ENCODE measurements at places on chromosomes 7 and 10.

GRCh38 chr10:33524966-33525365, 190.5 kb upstream of the NRP1 start:
- no peak for DNase-seq
- H3K4me1 ChIP-seq = no peaks in the 10 kb centered on the region
- no peak overlapping the region for H3K27ac ChIP-seq
- H3K36me3 ChIP-seq = no peaks in the 10 kb centered on the region
- no peaks in the 10 kb centered on the region for H3K27me3 ChIP-seq
- no peak overlapping the region for H3K4me3 ChIP-seq

- no peaks in the 10 kb centered on the region for H3K27me3 ChIP-seq
- peak overlapping the region; percentile 61 for H3K27ac ChIP-seq
- peak; percentile 55 for DNase-seq
- no peaks in the 10 kb centered on the region for H3K36me3 ChIP-seq
- H3K4me3 ChIP-seq = peak overlapping the region; percentile 36
Measured at GRCh38 chr7:30738026-30738915, 13.7 kb upstream of the INMT start.

DNA sequence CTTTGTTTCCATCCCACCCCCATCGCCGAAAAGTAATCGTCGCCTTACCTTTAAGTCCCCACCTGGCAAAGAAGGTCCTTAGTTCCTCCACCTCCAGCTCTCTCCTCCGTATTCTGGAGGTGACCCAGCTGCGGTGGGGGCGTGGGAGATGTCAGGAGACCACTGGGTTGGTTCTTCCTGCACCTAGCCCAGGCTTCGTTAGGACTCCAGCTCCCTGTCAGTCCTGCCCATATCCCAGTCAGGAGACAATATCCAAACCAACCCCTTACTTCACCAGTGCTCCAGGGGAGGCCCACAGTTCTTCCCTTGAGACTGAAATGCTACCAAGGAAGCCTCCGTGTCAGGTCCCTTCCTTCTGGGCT, 693 bp downstream of the ADIRF start:
- no peak overlapping the region for H3K27ac ChIP-seq
- no peaks in the 10 kb centered on the region for H3K27me3 ChIP-seq
- no peak overlapping the region for H3K4me3 ChIP-seq
- DNase-seq = no peak

- no peaks in the 10 kb centered on the region for H3K27me3 ChIP-seq
- H3K27ac ChIP-seq = no peak overlapping the region
- H3K4me1 ChIP-seq = peaks cover 12% of the 10 kb centered on the region
- no peak for DNase-seq
Measured at GRCh38 chr10:31599626-31600504, 280.8 kb downstream of the ZEB1 start.

- no peaks in the 10 kb centered on the region for H3K27me3 ChIP-seq
- no peak overlapping the region for H3K4me3 ChIP-seq
- H3K36me3 ChIP-seq = no peaks in the 10 kb centered on the region
- no peaks in the 10 kb centered on the region for H3K4me1 ChIP-seq
Measured at GRCh38 chr7:107432261-107432660, 37.6 kb upstream of the GPR22 start.

DNA sequence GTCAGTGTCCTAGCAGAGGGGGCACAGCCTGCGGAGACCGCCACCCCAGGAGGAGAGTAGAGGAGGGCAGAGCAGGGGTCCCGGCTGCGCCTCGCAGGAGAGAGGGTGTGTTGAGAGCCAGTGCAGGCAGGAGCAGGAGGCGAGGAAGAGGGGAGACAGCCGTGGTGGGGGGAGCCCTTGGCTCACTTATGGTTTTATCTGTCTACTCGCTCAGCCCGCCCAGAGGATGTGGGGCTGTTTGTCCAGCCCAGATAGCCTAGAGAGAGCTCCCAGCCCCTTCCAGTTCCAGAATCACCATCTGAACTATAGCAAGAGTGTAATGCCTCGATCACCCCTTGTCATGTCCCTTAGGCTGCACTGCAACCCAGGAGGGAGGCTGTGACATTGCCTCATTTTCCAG, 26.6 kb downstream of the SLC29A3 start:
- H3K36me3 ChIP-seq = no peaks in the 10 kb centered on the region
- H3K4me1 ChIP-seq = no peaks in the 10 kb centered on the region
- no peak overlapping the region for H3K27ac ChIP-seq

- H3K36me3 ChIP-seq = no peaks in the 10 kb centered on the region
- H3K4me3 ChIP-seq = no peak overlapping the region
- H3K27me3 ChIP-seq = no peaks in the 10 kb centered on the region
- no peaks in the 10 kb centered on the region for H3K4me1 ChIP-seq
Measured at GRCh38 chr7:23076772-23077171, 28.8 kb upstream of the KLHL7 start.

GRCh38 chr10:73916761-73917470, 6.0 kb downstream of the PLAU start:
- no peaks in the 10 kb centered on the region for H3K36me3 ChIP-seq
- DNase-seq = no peak
- H3K4me3 ChIP-seq = no peak overlapping the region
- peaks cover 4% of the 10 kb centered on the region for H3K4me1 ChIP-seq
- no peaks in the 10 kb centered on the region for H3K27me3 ChIP-seq

GRCh38 chr10:114631666-114632417, 26.2 kb downstream of the ABLIM1 start:
- no peak overlapping the region for H3K27ac ChIP-seq
- H3K36me3 ChIP-seq = no peaks in the 10 kb centered on the region
- H3K27me3 ChIP-seq = peaks cover 12% of the 10 kb centered on the region
- peaks cover 6% of the 10 kb centered on the region for H3K4me1 ChIP-seq
- peak overlapping the region; percentile 47 for H3K4me3 ChIP-seq

DNA sequence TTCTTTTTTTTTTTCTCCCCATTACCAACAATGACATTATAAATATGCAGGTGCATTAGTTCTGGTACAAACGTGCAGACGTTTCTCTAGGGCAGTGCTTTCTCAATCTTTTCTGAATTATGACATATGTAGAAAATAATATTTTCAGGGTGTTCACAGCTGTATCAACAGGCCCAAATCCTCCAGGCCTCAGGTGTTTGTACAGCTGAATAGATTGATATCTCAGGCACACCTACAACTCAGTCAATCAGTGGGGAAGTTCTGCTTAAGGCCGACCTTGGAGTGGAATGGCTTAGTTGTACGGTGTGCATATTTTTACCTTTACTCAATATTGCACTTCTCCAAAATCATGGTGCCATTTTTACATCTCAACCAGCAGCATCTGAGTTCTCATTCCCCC, 71.6 kb downstream of the CACNB2 start:
- no peak overlapping the region for H3K4me3 ChIP-seq
- H3K27me3 ChIP-seq = no peaks in the 10 kb centered on the region
- no peak for DNase-seq
- H3K4me1 ChIP-seq = no peaks in the 10 kb centered on the region

DNA sequence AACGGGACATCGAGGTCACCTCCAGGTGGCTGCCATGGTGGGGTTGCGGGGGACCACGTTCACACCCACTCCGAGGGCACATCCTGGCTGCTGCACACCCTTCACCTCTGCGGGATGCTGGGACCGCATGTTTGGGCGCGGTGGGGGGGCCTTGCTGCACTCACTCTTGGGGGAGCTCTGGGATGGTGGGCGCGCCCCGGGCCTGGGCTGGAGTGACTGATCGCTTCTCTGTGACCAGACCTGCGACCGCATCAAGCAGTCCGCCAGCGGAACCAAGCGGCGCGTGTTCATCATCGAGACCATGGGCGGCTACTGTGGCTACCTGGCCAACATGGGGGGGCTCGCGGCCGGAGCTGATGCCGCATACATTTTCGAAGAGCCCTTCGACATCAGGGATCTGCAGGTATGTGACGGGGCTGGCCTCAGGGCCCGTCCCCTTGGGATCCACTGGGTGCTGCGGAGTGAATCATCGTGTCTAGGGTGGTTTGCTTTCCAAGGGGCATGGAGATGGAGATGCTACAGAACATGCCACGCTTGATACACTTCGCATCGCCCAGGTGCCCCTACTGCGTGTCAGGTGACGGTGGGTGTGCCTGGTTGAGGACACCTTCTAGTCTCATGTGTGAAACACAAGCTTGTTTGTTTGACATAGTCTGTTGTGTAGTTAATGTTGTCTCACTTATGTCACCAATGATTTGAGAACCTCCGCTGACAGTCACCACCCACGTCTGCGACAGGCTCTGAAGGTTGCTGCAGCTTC, 42.8 kb downstream of the PITRM1 start:
- no peaks in the 10 kb centered on the region for H3K36me3 ChIP-seq
- no peak overlapping the region for H3K4me3 ChIP-seq
- no peaks in the 10 kb centered on the region for H3K27me3 ChIP-seq
- no peak overlapping the region for H3K27ac ChIP-seq
- DNase-seq = no peak
- no peaks in the 10 kb centered on the region for H3K4me1 ChIP-seq

DNA sequence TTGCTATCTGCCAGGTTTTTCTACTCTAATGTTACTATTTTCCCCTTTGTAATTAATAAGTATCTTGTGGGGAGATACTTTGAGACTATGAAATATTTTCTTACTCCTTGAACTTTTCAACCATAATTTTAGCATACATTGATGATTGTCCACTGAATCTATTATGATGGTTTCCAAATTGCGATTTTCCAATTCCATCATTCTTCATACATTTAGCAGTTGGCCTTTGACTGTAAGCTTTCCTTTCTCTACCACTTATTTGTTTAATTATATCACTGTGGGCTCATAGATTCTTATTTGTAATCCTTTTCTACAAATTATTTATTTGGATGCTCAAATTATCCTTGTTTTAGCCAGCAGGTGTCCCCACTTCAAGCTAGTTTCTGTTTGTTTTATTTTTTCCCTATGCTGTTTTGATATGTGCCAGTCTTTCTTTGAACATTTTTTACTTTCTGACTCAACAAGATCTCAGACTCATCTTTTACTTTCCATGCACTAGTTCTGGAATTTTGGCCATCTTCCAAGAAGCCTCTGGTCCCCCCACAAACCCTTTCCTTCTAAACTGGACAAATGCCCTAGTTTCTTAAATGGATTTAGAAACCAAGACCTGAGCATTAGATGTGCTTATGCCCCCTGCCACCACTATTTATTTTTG, 11.4 kb upstream of the MRPS16 start:
- H3K4me1 ChIP-seq = no peaks in the 10 kb centered on the region
- DNase-seq = no peak
- no peaks in the 10 kb centered on the region for H3K36me3 ChIP-seq
- H3K27me3 ChIP-seq = no peaks in the 10 kb centered on the region
- no peak overlapping the region for H3K27ac ChIP-seq

GRCh38 chr7:44284881-44285541, 40.4 kb downstream of the CAMK2B start:
- no peaks in the 10 kb centered on the region for H3K36me3 ChIP-seq
- H3K27ac ChIP-seq = no peak overlapping the region
- DNase-seq = peak; percentile 2
- H3K4me1 ChIP-seq = no peaks in the 10 kb centered on the region
- H3K27me3 ChIP-seq = no peaks in the 10 kb centered on the region

GRCh38 chr7:25389489-25390106, 161.3 kb upstream of the NPVF start:
- no peak for DNase-seq
- no peaks in the 10 kb centered on the region for H3K27me3 ChIP-seq
- no peak overlapping the region for H3K27ac ChIP-seq
- no peaks in the 10 kb centered on the region for H3K36me3 ChIP-seq
- no peak overlapping the region for H3K4me3 ChIP-seq

- no peaks in the 10 kb centered on the region for H3K27me3 ChIP-seq
- DNase-seq = no peak
- no peak overlapping the region for H3K27ac ChIP-seq
- H3K4me3 ChIP-seq = no peak overlapping the region
Measured at GRCh38 chr7:18572154-18572553, 76.6 kb downstream of the HDAC9 start.

DNA sequence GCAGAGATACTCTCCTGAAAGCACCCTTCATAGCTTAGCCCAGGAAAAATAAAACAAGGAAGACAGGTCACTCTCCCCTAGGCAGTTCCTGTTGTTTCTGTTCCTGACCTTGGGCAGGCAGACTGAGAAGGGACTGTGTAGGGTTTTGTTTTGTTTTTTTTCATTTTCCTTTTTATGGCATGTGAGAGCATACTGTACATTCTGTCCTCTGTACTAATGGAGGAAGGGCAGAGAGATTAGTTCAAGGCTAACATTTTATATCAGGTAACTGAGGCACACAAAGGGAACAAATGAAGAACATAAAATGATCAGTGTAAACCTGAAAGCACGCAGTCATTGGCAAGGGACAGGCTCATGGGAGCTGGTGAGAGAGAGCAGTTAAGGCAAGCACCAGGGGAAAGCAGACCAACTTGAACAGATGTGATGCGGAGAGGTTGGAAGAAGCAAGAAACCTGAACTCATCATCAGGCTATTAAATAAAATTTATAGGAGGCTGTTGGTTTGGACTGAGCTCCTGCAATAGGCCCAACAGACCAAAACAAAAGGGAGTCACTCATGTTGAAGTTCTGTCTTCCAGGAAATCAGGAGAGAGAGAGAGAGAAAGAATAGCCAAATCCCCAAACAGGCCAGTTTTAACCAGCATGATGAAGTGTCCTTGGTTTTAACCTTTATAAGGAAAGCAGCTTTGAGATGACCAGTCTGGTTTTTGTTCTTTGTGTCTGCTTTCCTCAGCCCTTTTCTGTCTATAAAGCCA, 34.1 kb upstream of the PDCD4 start:
- no peaks in the 10 kb centered on the region for H3K27me3 ChIP-seq
- H3K27ac ChIP-seq = no peak overlapping the region
- peaks cover 42% of the 10 kb centered on the region for H3K4me1 ChIP-seq
- H3K4me3 ChIP-seq = no peak overlapping the region

DNA sequence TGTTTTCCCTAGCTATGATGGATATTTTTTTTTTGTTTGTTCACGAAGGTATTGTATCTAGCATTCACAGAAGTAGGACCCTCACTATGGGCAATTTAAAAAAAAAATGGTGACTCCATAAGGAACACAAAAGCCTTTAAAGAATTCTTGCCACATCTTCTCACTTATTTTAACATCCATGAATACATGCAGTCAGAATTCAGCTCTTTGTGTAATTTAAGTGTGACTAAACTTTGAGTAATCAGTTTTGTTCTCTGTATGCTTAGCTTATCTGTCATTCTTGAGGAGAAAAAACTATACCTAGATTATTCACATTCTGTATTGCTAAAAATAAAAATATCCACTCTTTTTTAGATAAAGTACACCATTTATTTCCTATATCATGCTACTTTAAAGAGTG, 313.2 kb upstream of the KCND2 start:
- no peaks in the 10 kb centered on the region for H3K4me1 ChIP-seq
- no peak overlapping the region for H3K27ac ChIP-seq
- H3K4me3 ChIP-seq = no peak overlapping the region

DNA sequence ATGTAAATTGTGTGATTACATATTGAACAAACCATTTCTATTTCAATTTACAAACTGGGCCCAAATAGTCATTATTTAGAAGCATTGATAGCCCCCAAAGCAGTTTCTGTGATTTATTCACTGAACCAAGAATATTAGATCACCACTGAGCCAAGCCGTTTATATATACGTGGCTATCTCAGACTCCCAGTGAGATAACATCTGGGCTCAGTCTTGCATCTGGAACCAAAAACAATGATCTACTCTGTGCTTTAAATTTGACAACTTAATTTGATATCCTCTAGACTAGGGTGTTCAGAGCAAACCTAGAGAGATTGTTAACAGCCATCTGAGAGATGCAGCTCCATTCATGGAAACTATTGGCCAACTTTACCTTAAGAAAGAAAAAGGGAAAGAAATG, 41.4 kb upstream of the BTBD16 start:
- no peaks in the 10 kb centered on the region for H3K4me1 ChIP-seq
- no peak overlapping the region for H3K4me3 ChIP-seq
- no peaks in the 10 kb centered on the region for H3K36me3 ChIP-seq

All from naive thymus-derived CD4-positive, alpha-beta T cell (primary cell).